Calu3 (cell line): ENCODE measurements at places on chromosomes 6 and 20. TPM values are rescaled to one million over a fixed set of nuclear protein-coding genes. Genes with fewer than 3 reads are reported as not detected.

Gene LAMA2
- total RNA-seq, result 0.66 and 0.80 TPM in 2 replicates

DNA sequence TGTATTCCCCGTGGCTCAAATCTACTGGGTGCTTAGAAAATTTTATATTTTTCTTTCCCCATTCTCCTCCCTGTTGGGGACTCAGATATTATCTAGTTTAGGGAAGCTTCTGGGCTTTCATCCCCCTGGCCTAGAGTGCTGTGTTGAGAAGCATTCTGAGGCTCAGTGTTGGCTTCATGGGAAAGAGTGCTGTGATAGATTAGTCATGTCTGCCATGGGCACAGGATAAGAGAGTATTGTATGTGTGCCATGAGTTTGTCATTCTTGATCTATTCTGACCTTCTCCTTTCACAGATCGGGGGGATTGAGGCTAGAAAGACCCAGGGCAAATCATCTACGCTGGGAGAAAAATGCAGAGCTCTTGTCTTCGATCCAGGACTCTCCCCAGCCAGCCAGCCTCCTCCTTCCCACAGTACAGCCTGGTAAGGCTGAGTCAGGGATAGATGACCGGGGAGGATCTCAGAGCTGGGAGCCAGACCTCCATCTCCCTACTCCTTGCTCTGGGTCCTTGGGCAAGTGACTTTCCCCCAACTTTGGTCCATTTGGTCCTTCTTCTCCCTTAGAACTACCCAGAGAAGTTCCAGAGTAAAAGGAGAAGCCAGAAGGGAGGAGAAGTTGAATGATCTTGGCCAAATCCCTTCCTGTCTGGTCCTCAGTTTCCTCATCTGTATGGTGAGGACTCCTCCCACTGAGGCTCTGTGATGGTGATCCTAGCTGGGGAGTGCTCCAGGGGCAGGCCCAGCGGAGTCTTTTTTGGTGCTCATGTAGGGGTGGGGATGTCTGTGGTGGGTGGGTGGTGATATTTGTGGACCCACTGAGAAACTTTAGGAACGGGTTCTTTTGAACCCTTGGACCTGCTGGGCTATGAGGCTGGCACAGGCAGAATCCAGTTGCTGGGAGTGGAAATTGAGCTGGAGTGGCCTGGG, 5.0 kb downstream of the SRC start:
- no peak for DNase-seq

- DNase-seq, result no peak
Observed at GRCh38 chr6:39520916-39521315, 198.4 kb upstream of the KCNK16 start.

DNA sequence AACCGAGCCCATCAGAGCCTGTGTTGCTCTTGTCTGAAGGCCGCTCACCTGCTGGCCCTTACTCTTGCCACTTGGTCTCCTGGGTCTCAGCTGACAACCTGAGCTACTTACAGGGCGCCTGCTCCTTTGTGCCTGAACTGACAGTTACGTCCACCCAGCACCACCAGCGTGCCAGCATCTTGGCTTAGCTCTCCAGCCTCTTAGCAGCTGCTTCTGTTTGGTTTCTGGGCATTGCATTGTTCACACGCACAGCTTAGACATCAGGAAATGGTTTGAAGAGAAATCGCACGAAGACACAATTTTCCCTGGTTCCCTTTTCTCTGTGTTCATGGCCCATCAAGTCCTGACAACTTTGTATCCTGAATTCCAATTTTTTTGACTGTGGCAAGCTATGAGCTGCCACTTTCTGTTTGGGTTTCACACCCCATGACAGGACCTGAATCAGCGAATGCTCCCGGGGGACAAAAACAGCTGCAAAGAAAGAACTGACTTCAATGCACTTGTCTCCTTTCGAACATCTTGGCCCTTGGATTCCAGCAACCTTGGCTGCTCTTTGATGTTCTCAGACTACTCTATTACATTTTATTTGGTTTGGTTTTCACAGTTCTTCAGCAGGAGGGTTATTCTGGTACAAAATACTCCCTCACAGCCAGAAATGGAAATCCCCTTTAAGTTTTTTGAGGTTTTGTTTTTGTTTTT, 45.2 kb upstream of the LY86 start:
- no peak for DNase-seq

GRCh38 chr6:140486450-140487361, 1112.3 kb upstream of the CITED2 start:
- no peak for DNase-seq

- no peak for DNase-seq
Observed at GRCh38 chr6:28839443-28840120, 84.2 kb downstream of the TRIM27 start.

DNA sequence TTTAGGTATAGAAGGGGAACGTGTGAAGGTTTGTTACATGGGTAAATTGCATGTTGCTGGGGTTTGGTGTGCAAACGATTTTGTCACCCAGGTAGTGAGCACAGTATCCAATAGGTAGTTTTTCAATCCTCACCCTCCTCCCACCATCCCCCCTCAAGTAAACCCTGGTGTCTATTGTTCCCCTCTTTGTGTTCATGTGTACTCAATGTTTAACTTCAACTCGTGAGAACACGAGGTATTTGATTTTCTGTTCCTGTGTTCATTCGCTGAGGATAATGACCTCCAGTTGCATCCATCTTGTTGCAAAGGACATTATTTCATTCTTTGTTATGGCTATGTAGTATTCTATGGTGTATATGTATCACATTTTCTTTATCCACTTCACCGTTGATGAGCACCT, 11.6 kb upstream of the VNN1 start:
- DNase-seq, result no peak
